CD4-positive, alpha-beta T cell treated with Interleukin-17A for 1 hour (primary cell): ENCODE measurements at places on chromosomes 13 and 19.
A peak's percentile ranks its signal among the peaks of the same experiment; 100 is the strongest.

DNA sequence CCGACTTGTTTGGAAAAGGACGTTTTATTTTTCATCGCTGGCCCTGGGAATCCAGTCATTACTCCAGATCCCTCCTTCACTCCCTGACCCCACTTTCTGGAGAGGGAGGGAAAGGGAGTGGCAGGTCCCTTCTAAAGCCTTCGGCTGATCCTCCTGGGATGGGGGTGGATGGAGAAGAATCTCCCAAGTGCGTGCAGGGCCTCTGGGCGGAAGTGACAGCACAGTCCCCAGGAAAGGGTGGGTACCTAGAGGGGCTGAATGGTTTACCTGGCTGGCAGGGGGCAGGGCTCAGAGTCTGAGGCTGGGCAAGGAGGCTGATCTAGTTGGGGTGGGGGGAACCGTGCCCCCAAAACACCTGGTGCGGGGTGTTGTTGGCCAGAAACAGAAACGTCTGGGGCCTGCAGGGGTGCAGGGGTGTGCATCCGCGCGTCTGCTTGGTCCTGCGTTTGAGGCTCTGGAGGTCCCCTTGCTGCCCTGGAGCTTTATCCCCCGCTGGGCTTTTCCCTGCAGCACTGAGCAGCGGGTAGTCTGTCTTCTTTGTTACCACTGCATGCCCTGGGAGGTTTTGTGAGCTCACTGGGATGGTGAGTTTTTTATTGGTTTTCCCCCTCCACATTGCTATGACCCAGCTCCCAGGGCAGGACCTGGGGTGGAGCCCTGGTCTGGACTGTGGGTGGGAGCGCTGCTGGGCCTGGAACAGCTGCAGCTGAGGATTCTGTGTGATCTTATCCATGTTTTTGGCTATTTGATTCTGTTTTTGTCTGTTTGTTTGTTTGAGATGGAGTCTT, 3.0 kb upstream of the ZNF628 start:
- DNase-seq, result no peak

DNA sequence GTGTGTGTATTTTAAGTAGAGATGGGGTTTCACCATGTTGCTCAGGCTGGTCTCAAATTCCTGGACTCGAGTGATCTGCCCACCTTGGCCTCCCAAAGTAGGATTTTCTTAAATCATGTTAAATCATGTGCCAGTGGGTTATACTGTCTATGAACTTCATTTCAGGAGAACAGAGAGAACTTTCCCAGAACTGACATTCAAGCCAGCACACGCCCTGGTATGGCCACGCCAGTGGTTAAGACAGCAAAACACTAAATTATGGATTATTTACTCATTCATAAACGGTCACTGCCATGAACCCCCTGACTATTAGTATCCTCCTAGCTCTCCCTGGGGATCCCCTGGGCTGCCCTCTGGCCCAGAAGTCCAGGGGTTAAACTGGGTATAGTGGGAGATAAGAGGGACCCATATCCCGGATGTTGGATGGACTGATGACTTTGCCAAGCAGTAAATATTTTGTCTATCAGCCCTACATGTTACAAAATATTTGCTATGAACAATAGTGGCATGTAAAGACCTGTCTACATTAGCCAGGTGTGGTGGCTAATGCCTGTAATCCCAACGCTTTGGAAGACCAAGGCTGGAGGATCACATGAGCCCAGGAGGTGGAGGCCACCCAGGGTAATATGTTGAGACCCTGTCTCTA, 16.1 kb upstream of the STRN4 start:
- no peak for DNase-seq

DNA sequence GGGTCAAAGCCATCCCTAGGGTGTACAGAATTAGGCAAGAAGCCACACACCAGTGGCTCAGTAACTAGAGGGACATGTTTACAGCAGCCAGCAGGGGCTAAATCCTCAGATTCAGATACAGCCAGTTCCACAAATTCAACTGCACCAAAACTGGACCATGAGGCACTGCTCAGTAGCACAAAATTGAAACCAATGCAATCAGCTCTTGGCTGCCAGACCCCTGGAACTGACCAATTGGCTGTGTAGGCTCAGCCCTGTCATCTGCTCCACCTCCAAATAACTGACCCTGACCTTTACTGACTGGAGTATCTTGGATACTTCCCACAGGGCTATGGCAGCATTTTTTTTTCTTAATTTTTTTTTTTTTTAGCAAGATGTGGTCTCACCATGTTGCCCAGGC, 226.5 kb downstream of the FOXO1 start:
- DNase-seq, result no peak

- no peak for DNase-seq
Measured at GRCh38 chr13:35473802-35474201, 2.7 kb downstream of the MAB21L1 start.

DNA sequence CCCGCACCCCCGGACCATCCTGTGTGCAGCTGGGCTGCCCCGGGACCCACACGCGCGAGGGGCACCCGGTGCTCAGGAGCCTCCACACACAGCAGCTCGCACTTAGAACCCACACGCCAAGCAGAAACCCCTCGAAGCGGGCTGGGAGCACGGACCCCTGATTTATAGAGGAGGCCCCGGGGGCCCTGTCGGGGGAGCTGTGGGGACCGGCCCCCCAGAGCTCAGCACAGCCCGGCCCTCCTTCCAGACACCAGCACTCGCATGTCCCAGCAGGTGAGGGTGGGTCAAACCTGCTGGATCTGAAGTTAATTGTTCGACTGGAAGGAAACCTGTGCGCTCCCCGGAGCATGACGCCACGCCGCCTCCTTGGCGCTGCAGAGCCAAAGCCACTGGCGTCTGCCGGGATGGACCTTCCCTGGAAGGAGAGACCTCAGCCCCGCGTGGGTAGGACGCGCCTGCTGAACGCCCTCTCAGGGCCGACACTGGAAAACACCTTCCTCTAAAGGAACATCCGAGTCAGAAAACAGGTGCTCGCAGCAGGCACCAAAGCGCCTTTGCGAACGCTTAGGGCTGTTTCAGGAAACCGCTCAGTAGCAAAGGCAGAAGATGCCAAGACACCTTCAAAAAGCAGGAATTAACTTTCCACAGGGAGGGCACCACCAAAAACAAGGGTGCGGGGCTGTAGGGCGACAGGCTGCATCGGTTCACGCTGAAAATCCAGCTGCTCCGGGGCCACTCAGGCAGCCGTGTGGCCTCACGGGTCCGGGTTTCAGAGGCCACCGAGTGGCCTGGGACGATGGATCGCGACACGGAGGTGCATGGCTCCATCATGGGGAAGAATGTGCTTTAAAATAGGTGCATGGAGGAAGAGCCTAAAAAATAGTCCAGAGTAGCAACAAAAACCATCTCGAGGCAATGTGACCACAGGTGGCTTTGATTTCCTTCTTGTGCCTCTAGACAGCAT, 37.8 kb upstream of the GRTP1 start:
- no peak for DNase-seq

GRCh38 chr13:111534751-111535522, 214.5 kb downstream of the TEX29 start:
- DNase-seq, result no peak

GRCh38 chr19:7370546-7370945, 21.8 kb downstream of the ARHGEF18 start:
- DNase-seq, result no peak

GRCh38 chr13:45280751-45281634, 60.0 kb downstream of the TPT1 start:
- peak; percentile 42 for DNase-seq

DNA sequence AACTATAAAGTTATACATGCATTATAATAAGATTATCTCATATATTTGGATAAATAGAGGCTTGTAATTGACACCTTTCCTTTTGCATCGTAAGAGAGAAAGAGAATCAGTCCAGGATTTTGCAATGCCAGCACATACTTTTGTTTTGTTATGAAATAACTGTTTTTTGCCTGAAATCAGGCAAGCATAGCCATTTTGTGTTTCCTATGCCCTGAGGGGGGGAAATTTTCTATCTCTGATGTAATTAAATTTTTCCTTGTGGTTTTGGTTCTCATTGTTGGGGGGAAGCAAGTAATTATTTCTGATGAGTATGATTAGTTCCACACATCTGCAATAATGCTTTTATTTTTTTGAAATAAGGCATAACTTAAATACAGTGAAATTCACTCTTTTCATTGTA, 229.4 kb downstream of the NDFIP2 start:
- no peak for DNase-seq

DNA sequence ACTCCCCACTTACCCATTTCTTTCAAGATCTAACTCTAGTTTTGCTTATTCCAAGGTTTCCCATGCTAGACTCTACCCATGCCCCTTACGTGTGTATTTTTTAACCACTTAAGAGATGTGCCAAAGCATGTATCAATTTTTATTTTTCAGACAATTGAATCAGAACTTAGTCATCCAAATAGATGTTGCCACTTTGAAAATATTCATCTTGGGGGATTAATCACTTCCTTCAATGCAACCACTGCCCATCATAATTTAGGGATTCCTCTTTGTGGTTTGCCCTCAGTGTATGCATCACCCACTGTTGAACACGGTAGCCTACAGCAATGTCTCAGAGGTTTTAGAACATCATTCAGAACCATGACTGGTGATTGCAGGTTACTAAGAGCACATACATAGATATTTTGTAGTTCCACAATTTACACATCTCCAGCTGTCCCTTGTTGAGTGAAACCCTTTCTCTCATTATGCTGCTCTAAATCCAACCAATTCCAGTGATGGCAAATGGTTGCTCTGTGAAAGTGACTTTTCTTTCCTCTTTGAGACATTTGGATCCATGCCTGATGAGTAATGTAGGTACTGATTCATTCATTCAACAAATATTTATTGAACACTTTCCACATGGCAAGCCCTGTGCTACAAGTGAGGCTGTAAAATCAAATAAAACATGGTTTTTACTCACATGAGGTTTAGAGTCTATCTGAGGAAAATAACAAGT, 60.6 kb upstream of the SERP2 start:
- no peak for DNase-seq

GRCh38 chr19:34505321-34506025, 23.9 kb downstream of the WTIP start:
- no peak for DNase-seq

- DNase-seq, result no peak
Measured at GRCh38 chr13:75308222-75308621, 173.7 kb downstream of the TBC1D4 start.

DNA sequence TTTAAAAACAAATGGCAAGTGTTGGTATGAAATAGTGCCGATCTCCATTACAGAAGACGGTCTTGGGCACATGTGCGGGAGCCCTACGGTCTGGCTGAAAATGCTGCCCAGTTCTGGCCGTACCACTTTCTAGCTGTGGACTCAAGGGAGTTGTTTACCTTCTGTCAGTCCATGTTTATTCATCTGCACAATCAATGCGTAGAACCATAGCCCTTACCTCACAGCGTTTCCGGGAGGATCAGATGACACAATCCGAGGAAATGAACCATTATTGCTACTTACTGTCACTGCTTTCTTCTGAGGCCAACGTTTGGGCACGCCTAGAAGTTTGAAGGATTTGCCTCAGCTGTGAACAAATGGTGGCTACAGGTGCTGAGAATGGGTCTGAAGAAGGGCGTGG, 31.2 kb downstream of the GADD45B start:
- peak; percentile 59 for DNase-seq

DNA sequence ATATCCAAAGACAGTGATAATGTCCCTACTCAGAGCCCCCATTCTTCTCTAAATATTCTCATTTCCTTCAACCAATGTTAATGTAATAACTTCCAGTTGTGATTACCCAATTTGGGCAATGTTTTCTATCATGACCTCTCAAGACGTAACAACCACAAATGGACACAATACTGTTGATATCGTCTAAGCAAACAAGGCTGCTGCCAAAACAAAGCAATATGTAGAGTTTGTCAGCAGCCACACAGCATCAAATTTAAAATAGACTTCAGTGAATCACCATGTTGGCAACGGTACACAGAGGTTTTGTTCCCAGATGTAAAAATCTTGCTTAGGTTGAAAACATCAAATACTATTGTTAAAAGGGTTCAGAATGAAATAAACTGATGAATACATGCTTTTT, 205.1 kb downstream of the DACH1 start:
- DNase-seq, result no peak

DNA sequence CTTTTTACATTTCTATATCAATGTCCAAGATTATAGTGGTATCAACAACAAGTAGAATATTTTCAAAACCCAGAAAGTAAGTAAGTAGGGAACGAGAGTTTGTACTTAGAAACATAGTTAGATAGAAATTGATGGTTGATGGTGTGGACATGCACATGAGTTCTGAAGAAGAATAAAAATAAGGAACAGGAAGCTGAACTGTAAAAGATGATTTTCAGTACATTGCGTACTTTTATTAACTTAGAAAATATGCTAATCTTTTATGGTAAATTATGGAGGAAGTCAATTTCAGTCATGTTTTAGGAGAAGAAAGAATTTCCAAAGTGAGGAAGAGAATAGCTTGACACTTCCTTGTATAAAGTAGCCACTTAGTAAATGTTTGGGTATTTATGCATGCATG, 12.3 kb upstream of the GPR18 start:
- no peak for DNase-seq

DNA sequence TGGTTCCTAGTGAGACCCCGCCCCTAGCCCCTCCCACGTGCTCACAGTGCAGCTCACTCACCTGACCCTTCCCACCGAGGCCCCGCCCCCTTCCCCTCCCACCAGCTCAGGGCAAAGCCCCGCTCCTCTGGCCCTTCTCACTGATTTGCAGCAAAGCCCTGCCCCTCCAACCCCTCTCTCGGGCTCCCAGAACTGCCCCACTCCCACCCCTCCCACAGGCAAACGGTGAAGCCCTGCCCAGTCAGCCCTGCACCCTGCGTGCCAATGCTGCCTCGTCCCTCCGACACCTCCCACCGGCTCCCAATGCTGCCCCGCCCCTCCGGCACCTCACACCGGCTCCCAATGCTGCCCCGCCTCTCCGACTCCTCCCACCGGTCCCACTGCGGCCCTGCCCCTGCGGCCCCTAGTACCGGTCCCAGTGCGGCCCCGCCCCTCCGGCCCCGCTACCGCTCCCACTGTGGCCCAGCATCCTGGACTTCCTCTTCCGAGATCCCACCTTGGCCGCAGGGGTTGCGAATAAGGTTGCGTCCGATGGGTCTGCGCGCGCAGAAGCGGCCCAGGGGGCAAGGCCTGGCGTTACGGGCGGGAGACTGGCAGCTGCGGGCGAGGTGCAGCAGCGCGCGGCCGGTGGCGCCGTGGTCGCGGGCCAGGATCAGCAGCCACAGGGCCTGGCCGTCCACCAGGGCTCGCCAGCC, 834 bp downstream of the FBXO27 start:
- DNase-seq, result peak; percentile 84

DNA sequence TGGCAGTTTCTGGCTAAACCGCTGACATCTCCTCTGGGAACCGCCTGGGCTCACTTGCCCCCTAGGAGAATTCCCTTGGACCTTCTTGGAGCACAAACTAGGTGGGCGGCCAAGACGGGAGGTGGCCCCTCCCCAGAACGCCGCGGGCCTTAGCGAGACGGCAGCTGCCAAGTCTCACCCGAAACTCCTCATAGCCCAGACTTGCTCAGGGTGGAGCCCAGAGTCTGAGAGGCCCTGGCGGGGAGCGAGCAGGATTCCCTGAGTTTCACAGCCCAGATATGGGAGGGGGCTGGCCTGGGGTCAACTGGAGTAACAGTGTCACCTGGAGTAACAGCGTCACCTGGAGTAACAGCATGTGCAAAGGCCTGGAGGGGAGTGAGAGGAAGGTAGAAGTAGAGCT, 10.1 kb downstream of the TINCR start:
- no peak for DNase-seq

GRCh38 chr19:4647676-4648644, 8.6 kb downstream of the TNFAIP8L1 start:
- DNase-seq, result no peak

- no peak for DNase-seq
Measured at GRCh38 chr19:27675771-27676170, 1537.2 kb downstream of the UQCRFS1 start.
